ACHN (cell line): ENCODE measurements at places on chromosomes 6 and 20.
A peak's percentile ranks its signal among the peaks of the same experiment; 100 is the strongest.

DNA sequence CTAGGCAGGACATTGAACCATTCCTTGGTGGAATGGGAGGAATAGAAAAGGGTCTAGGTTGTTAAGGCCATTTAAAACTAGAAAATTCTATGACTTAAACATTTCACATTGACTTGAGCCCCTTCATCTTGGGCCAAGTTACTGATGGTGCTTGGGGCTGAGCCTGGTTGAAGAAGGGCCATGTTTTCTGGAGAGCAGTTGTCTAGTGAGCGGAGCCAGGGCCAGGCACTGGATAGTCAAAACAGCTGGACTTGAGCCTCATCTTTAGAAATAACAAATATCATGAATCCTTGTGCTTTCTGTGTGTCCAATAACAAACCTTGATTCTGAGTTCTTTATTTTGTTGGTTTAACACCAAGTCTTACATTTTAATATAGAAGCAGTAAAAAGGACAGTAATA is 134.6 kb upstream of the TCF21 start:
- no peak for DNase-seq

DNA sequence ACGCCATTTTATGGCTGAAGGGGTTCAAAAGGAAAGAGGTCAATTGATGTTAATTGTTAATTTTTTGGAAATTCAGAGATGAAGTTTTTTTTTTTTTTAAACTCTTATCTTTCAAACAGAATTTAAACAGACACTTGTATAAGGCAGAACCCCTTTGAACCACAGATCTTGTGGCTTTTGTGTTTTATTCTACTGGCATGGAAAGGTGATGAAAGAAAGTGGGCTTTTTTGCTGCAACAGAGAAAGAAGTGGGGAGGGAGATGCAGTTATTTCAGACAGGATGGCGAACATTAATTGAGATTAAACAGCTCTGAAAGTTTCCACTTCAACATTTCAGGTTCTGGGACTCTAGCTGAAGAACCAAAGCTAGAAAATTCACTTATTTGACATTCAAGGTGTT is 200.9 kb downstream of the GJA10 start:
- no peak for DNase-seq

DNA sequence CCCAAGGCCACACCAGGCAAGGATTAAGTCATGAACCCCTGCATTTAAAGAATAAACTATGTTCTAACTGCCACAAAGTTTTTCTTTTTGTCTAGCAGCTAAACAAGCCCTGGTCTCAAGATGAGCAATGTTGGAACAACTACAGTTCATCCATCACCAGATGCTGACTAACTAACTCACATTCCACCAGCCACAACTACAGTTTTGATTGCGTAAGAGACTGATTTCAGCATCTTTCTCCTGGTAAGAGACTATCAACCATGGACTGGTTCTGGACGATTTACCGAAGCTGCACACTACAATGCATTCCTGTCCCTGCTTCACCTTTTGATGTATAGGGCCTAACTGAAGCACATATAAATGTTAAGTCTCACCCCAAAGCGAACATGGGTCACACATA is 43.0 kb downstream of the F13A1 start:
- DNase-seq: no peak

GRCh38 chr20:63261060-63261794 is 7.0 kb upstream of the NKAIN4 start:
- DNase-seq: no peak

GRCh38 chr6:13178107-13178506 is 150.2 kb downstream of the TBC1D7 start:
- DNase-seq: no peak

- DNase-seq: no peak
Observed at GRCh38 chr6:155770313-155770712, 314.7 kb upstream of the NOX3 start.

GRCh38 chr6:30100585-30101443 is 12.1 kb downstream of the TRIM31 start:
- DNase-seq: no peak

GRCh38 chr20:37543828-37544227 is 16.2 kb upstream of the BLCAP start:
- DNase-seq: peak; percentile 10

GRCh38 chr6:56786256-56786655 is 143.6 kb upstream of the DST start:
- no peak for DNase-seq

DNA sequence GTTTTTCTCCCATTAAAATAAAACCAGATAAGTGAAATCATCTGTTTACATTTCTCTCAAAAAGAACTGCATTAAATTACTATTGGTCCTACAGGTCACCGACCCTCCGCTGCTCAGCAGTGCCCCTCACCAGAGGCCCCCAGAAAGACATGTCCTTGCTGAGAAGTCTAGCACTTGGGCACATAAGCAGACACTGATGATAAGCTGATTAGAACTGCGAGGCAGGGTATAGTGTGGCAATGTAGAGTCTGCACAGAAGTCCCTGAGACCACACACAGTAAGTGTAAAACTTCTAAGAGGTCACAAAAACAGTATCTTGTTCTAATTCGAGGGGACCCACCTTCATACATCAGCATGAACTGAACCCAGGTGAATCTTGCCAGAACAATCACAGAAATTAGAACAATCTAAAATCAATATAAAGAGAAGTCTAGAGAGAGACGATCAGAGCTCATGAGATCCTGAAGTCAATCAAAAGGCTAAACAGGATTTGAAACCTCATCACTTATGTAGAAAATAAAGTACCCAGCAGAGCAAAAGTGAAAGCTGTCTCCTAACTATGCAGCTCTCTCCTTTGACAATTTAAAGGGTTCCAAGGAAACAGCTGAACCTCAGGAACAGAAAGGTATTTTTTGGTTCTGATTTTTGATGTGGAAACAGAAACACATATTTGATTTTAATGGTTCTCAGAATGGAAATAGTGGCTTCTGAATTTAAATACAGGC is 182.9 kb downstream of the PTPRT start:
- no peak for DNase-seq

DNA sequence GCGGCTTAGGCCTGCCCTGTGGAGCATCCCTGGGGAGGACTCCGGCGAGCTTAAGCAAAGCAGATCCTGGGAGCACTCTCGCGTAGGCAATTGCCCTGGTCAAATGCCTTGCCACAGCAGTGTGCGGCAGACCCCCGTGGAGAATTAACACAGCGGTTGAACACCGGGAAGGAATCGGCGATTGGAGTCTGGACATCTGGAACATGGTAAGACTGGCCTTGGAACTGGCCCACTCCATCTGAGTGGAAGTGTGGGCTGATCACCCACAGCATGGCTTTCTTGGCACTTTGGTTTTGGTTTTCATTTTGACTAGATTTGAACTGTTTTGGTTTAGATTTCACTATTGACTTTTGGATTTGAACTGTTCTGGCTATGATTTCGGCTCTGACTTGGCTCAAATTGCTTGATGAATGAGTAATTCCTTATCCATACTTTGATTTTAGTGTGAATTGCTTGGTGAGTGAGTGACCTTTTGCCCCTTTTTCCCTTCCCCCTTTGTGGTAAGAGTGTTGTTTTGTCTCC is 300.7 kb downstream of the RNGTT start:
- DNase-seq: no peak

DNA sequence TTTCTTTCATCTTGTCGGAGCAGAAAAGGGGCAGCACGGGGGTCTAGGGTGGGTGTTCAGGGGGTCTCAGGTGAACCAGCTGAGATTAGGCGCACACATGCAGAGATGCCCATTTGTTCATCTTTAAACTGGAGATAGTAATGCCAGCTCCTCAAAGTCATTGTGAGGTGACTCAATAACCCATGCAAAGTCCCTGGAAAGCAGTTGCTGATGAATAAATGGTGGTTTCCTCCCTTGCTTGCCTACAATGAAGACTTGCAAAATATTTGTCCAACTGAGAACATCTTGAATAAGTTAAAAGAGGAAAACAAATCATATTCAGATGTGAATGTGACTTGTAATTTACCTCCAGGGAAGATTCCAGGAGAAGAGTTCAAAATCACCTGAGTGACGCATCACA is 206.9 kb downstream of the LY86 start:
- DNase-seq: no peak

DNA sequence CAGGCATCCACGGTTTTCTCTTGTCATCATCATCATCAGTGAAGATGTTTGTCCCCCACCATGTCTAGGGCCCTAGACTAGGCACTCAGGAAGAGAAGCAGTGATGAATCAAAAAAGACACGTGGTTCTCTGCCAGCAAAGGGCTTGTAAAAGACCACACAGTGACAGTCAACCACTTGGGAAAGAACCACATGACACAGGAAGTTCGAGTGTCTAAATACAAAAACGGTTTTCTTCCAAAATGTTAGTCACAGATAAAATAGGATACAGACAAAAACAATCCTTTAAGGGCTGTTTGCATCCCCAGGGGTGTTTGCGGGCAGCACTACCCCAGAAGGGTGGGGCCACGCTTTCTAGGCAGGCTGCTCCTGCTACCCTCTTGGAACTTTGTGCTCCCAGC is 356.8 kb upstream of the AGPAT4 start:
- no peak for DNase-seq

- no peak for DNase-seq
Observed at GRCh38 chr6:7901056-7901455, 9.5 kb downstream of the TXNDC5 start.

DNA sequence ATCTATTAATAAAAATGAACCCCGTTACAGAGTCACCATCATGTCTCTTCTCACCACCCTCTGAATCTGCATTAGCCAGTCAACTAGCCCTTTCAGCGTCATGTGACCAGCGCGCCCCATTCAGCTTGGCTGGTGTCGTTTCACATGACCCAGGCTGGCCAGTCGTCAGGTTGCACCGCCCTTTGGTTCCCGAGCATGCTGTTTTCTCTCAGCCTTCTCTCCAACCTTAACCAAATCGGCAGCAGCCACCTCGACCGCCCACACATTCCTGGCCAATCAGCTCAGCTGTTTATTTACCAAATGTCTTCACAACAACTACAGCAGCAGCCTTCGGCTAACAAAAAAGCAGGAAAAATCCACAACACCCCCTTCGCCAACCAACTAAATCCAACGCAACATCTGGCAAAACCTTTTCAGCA is 5.6 kb downstream of the SRSF3 start:
- no peak for DNase-seq

- DNase-seq: no peak
Observed at GRCh38 chr20:47614703-47615309, 113.1 kb downstream of the NCOA3 start.

GRCh38 chr6:78353040-78353439 is 514.3 kb upstream of the IRAK1BP1 start:
- no peak for DNase-seq

- DNase-seq: no peak
Observed at GRCh38 chr20:62952373-62952967, at the start of gene SLC17A9. Gene SLC17A9, plus strand, starts transcription at chr20:62952709. Its CDS starts 122 bp downstream, at chr20:62952831.

GRCh38 chr6:170201361-170201760 is 89.5 kb downstream of the DLL1 start:
- DNase-seq: no peak

DNA sequence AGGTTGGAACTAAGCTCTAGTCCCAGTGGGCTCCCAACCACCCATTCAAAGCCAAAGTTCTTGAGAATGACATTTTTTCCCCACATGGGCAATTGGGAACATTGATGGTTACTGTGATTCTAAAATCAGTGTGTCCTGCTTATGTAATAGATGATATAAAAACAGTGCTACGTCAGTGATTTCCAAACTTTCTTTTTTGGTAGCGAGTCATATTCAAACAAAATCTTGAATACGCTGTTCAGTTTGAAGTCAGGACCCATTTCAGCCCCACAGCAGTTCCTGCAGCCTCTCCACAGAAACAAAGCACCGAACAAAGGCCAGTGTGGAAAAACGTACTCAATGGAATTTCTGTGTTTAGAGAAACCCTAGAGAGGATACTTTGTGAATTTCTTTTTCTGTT is 170.0 kb upstream of the OLIG3 start:
- no peak for DNase-seq

- no peak for DNase-seq
Observed at GRCh38 chr6:166908811-166909210, 47.5 kb downstream of the RNASET2 start.

GRCh38 chr6:56497240-56497639 is 145.4 kb downstream of the DST start:
- DNase-seq: no peak

DNA sequence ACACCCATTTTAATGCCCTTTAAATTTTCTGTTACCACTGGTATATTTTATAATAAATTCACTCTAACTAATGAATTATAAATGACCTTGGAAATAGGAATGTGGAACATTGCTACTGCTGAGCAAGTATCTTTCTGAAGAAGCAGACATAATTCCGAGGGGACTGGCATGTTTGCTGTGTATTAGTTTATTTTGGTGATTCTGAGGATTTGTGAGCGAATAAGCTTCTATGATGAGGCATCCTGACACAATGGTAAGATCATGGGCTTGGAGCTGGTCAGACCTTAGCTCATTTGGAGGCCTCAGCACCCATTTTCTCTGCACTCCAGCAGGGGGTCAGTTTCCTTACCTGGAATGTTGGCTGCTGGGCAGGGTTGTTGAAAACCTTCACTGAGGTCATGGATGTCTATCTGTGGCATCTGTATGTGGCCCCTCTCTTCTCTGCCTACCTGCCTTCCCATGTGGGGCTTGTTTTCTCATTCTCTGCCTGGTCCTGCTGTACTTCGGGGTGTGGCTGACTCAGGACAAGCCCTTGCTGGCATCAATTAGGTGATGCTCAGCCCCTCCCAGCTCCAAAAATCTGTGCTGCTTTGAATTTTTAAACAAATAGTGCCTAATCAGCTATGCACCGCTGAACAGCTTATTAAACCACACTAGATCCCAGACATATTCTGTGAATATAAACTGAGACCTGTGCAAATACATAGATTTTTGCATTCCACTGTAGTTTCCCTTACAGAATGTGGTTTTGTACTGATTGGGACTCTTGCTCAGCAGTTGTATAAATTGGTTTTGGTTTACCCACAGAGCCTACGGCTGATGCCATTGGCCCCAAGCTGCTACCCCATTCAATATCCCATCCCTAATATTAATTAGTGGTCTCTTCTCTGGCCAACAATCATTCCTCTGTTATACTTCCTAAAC is 10.7 kb downstream of the ARID1B start:
- no peak for DNase-seq

DNA sequence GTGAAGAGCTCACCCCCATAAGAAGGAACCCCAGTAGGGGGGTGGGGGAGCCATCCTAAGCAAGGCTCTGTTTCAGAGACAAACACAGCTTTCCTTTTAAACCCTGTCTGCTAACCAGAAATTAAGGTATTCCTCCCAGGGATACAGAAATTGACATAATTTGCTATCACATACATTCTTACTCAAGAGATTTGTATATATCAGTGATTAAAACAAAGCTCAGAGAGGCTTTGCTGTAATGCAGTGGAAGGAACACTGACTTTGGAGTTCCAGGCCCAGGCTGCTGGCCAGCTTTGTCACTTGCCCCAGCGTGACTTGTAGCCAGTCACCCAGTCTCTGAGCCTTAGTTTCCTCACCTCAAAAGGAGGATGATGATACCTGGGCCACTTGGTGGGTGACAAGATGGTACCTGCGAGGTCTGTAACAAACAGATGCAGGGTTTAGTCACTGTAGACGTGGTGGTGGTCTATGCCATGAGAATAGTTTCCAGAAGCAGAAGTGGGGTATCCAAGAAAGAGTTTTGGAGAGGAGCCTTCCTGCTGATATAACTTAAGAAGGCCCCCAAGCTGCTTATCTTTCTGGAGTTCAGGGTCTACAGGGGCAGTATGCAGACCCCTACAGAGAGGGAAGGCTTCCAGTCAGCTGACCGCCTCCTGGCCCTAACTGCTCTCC is 3.2 kb upstream of the FOXF2 start:
- DNase-seq: no peak

- DNase-seq: no peak
Observed at GRCh38 chr20:14378326-14378725, 40.9 kb upstream of the FLRT3 start.

- no peak for DNase-seq
Observed at GRCh38 chr6:128179876-128180438, 279.1 kb upstream of the THEMIS start.

GRCh38 chr6:88476388-88476787 is 310.2 kb upstream of the CNR1 start:
- no peak for DNase-seq
